Fibroblast of skin of left biceps (primary cell): ENCODE measurements at places on chromosomes 5 and 9.

- DNase-seq: no peak
Measured at GRCh38 chr9:135295551-135296300, 183.9 kb upstream of the PPP1R26 start.

DNA sequence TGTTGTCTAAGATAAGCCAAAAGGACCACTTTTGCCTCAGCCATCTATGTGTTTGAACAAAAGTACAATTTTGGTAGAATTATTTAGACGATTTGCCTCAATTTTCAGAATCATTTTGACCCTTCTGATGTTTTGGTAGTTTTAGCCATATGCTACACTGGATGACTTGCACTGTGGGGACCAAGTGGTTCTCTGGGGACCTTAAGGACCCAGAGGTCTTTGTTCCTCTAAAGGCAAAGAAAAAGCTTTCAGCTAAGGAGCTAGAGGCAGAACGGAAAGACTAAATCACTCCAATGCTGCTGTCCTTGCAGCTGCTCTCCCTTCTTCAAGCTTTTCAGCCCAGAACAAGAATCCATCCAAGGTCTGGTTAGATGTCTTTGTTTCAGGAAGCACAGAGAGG lies 51.0 kb upstream of the APC start:
- no peak for DNase-seq

DNA sequence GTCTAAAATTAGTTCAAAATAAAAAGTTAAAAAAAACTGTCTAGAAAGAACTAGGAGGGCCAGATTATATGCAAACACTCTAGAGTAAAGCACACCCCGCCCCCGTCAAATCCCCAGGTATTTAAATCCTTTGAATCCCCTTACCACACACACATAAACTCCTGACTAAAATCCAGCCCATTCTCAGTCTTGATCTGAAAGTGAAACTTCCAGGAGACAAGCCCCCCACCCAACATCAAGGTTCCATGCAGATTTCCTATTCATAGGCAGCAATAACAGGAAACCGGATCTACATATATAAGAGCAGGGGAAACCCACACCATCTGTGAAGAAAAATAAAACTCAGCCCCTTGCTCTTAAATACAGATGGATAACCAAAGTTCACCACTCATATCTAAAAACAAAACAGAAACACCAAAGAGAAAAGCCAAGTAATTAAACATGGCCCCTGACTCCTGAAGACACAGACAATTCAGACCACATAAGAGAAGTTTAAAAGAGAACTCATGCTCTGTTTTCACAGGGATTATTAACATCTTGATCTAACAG lies 42.3 kb downstream of the MARCHF3 start:
- no peak for DNase-seq

DNA sequence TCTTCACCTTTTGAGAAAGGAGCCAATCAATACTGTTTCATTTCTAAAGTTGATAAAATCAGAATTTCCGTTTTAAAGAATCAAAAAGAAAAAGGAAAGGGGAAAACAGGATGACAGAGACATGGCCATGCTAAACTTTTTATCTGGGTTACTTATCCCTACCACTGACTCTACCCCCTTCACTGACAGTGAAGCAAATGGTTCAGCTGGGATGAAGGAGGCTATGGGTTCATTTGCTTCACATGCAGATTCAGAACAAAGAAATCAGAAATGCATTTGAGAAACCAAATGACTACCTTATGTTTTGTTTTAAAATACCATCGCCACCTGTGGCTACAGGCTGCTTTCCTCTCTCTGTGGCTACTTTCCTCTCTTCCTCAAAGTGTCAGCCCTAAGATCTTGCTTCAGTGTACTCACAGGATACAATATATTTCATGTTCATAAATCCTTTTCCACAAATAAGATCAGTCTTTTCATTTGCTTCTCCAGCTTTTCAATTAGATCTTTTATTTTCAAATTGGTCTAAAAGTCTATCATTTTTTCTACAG lies 53.3 kb downstream of the LPAR1 start:
- DNase-seq: no peak

DNA sequence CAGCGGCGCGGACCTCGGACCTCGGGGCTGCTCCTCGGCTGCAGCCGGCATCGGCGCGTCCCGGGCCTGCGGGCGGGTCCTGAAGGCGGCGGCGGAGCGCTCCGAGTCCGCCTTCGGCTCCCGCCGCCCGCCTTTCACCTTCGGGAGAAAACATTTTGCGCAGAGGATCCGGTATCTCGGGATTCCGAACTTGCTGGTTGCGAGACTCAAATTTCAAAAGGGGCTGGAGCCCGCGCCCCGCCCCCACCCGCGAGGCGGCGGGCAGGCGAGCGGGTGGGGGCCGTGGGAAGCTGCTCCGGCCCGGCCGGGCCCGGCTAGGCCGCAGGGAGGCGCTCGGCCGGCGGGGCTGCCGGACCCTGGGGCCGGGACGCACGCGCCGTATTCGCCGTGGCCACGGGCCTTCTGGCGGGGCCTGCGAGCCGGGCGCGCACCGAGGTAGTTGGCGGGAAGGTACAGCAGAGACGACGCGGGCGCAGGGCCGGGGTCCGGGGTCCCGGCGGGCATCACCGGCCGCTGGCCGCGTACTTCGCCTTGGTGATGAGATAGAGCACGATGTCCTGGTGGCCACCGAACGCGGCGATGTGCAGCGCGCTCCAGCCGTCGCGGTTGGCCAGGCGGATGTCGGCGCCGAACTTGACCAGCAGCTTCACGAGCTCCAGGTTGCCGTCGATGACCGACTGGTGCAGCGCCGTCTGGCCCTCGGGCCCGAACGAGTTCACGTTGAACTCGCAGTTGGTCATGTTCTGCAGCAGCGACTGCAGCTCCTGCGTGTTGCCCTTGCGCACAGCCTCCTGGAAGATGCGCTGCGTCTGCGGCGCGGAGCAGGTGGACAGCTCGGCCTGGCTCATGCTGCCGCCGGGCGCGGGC lies 757 bp downstream of the NRARP start:
- DNase-seq: no peak

- DNase-seq: no peak
Measured at GRCh38 chr9:107688728-107689127, 199.2 kb upstream of the KLF4 start.
